Chondrocyte (in vitro differentiated cells): ENCODE measurements at places on chromosomes 3 and 15.

DNA sequence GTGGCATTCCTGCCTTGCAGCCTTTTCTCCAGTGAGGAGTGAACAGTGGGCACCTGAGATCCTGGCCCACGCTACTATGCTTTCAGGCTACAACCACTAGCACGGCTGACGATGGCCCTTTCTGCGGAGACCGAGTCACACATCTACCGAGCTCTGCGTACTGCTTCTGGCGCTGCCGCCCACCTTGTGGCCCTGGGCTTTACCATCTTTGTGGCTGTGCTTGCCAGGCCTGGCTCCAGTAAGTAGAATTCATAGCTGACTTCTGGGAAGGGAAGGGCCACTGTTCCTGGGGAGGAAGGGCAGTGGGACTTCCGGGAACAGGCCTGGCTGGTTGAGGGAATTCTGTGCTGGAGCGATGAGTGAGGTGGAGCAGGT, 648 bp downstream of the CYB561D2 start:
- H3K36me3 ChIP-seq, result peaks cover 8% of the 10 kb centered on the region
- peaks cover 46% of the 10 kb centered on the region for H3K4me1 ChIP-seq
- H3K4me3 ChIP-seq, result peak overlapping the region; percentile 92
- no peak for DNase-seq
- no peaks in the 10 kb centered on the region for H3K27me3 ChIP-seq
- peak overlapping the region; percentile 96 for H3K27ac ChIP-seq

GRCh38 chr3:120797857-120798256, 55.3 kb downstream of the GTF2E1 start:
- no peak overlapping the region for H3K27ac ChIP-seq
- H3K27me3 ChIP-seq, result no peaks in the 10 kb centered on the region
- no peak overlapping the region for H3K4me3 ChIP-seq
- no peak for DNase-seq
- H3K36me3 ChIP-seq, result no peaks in the 10 kb centered on the region

- no peaks in the 10 kb centered on the region for H3K27me3 ChIP-seq
- H3K4me3 ChIP-seq, result peak overlapping the region; percentile 92
- peaks cover 93% of the 10 kb centered on the region for H3K4me1 ChIP-seq
- no peak for DNase-seq
- H3K27ac ChIP-seq, result peak overlapping the region; percentile 98
Observed at GRCh38 chr3:99647081-99647480, 8.7 kb downstream of the COL8A1 start.

DNA sequence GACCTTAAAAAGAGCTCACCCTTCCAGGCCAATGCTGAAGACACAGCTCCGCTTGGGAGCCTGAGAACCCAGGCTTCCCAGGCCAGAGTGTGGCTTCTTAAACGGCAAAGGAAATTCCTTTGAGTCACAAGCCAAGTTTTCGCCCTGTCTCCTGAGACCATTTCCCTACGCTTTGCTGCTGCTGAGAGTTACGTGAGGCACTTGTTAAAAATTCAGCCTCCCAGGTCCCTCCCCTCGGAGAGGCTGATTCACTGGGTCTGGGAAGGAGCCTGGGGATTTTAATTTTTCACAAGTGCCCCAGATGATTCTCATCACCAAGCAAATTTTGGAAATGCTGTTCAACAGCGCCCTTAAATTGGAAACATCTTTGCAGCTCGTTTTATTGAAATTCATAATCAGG, 25.5 kb downstream of the RLBP1 start:
- H3K36me3 ChIP-seq, result peaks cover 23% of the 10 kb centered on the region
- peak overlapping the region; percentile 64 for H3K27ac ChIP-seq
- H3K4me1 ChIP-seq, result peaks cover 24% of the 10 kb centered on the region
- no peaks in the 10 kb centered on the region for H3K27me3 ChIP-seq
- no peak for DNase-seq

- no peak for DNase-seq
- H3K27me3 ChIP-seq, result no peaks in the 10 kb centered on the region
- H3K4me1 ChIP-seq, result peaks cover 70% of the 10 kb centered on the region
Observed at GRCh38 chr15:99712415-99712814, 20.8 kb downstream of the LYSMD4 start.

DNA sequence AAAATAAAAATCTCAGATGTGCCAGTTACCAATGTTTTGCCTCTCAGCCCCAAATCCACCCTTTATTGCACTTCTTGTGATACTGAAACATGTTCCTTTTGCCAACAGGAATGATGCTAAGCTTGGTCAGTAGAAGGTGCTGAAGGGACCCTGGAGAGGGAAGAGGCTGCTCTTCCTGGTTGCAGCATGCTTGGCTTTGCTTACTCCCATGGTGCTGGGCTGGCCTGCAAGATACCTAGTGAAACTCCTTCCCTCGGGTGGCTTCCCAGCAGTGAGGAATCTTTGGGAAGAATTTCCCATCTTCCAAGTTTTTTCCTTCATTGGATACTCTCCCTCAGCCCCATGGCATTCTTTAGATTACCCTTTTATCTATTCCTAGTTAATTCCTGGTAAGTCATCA, 151.8 kb upstream of the TGFBR2 start:
- peaks cover 14% of the 10 kb centered on the region for H3K4me1 ChIP-seq
- H3K27me3 ChIP-seq, result no peaks in the 10 kb centered on the region
- H3K27ac ChIP-seq, result no peak overlapping the region
- H3K36me3 ChIP-seq, result peaks cover 7% of the 10 kb centered on the region
- H3K4me3 ChIP-seq, result no peak overlapping the region
- DNase-seq, result no peak

- H3K27me3 ChIP-seq, result no peaks in the 10 kb centered on the region
- H3K27ac ChIP-seq, result peak overlapping the region; percentile 50
- no peak for DNase-seq
- H3K4me3 ChIP-seq, result no peak overlapping the region
Observed at GRCh38 chr15:82111918-82112317, 66.1 kb upstream of the MEX3B start.

GRCh38 chr3:89246326-89246725, 138.9 kb downstream of the EPHA3 start:
- DNase-seq, result no peak
- H3K36me3 ChIP-seq, result no peaks in the 10 kb centered on the region
- no peaks in the 10 kb centered on the region for H3K27me3 ChIP-seq
- H3K4me1 ChIP-seq, result no peaks in the 10 kb centered on the region
- no peak overlapping the region for H3K4me3 ChIP-seq
- no peak overlapping the region for H3K27ac ChIP-seq

DNA sequence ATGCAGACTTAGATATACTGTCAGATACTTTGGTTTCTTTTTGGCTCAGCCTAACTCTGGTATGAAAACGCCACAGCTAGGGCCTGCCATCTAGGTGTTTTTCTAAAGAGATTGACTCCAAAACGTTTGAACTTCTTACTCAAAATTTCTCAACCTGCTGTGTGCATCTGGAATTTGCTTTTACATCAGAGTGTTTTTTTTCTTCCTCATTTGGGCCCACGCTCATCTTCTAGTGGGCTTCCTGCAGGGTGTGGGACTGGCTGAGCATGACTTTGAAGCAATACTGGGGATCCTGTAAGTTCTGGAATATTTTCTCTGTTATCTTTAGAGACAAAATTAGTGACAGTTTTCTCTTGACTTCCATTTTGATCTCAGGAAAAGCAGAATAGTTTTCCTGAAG, 117.8 kb downstream of the NR1D2 start:
- no peak for DNase-seq
- peaks cover 1% of the 10 kb centered on the region for H3K36me3 ChIP-seq
- H3K4me1 ChIP-seq, result peaks cover 17% of the 10 kb centered on the region
- no peak overlapping the region for H3K27ac ChIP-seq

- no peak for DNase-seq
- peaks cover 3% of the 10 kb centered on the region for H3K36me3 ChIP-seq
- H3K27me3 ChIP-seq, result no peaks in the 10 kb centered on the region
- H3K27ac ChIP-seq, result no peak overlapping the region
- no peaks in the 10 kb centered on the region for H3K4me1 ChIP-seq
Observed at GRCh38 chr3:121871430-121871829, 22.8 kb upstream of the SLC15A2 start.

- no peaks in the 10 kb centered on the region for H3K27me3 ChIP-seq
- no peak overlapping the region for H3K4me3 ChIP-seq
- H3K36me3 ChIP-seq, result no peaks in the 10 kb centered on the region
- no peak overlapping the region for H3K27ac ChIP-seq
Observed at GRCh38 chr15:78325092-78325843, 14.9 kb upstream of the CRABP1 start.

- H3K4me1 ChIP-seq, result no peaks in the 10 kb centered on the region
- no peak overlapping the region for H3K4me3 ChIP-seq
- H3K36me3 ChIP-seq, result no peaks in the 10 kb centered on the region
- DNase-seq, result no peak
- H3K27me3 ChIP-seq, result peaks cover 10% of the 10 kb centered on the region
- H3K27ac ChIP-seq, result no peak overlapping the region
Observed at GRCh38 chr3:38958026-38958720, 93.6 kb downstream of the SCN11A start.

DNA sequence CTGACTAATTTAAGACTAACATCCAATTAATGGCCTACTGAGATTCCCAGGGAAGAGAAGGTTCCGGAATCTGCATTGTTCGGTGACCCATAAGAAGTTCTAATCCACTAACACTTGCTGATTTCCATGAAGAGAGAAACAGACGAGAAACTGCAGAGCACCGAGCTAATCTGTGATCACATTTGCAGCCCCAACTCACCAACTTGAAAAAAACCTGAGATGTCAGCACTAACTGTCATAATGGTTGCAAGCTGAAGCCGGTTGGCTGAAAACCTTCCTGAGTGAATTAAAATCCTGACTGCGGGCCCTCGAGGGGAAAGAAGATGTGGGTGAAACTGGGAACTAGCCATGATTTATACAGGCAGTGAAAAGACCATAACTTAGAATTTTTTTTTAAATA, 204.8 kb upstream of the IGF1R start:
- H3K4me3 ChIP-seq, result no peak overlapping the region
- DNase-seq, result no peak
- H3K27me3 ChIP-seq, result peaks cover 24% of the 10 kb centered on the region
- H3K4me1 ChIP-seq, result peaks cover 16% of the 10 kb centered on the region

- DNase-seq, result no peak
- H3K36me3 ChIP-seq, result peaks cover 2% of the 10 kb centered on the region
- H3K4me1 ChIP-seq, result peaks cover 3% of the 10 kb centered on the region
- no peak overlapping the region for H3K27ac ChIP-seq
- peaks cover 3% of the 10 kb centered on the region for H3K27me3 ChIP-seq
- no peak overlapping the region for H3K4me3 ChIP-seq
Observed at GRCh38 chr15:80635953-80636352, 59.2 kb upstream of the ABHD17C start.

DNA sequence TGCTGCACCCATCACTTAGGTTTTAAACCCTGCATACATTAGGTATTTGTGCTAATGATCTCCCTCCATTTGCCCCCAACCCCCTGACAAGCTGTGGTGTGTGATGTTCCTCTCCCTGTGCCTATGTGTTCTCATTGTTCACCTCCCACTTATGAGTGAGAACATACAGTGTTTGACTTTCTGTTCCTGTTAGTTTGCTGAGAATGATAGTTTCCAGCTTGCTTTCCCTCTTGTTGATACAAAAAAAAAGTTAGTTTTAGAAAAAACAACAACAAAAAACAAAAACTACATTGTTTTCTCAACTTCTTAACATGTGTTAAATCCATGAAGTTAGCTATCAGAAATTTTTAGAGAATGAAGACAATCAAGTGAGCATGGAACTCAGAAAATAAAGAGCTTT, 953.0 kb downstream of the VGLL3 start:
- no peak for DNase-seq
- H3K4me1 ChIP-seq, result no peaks in the 10 kb centered on the region
- peaks cover 6% of the 10 kb centered on the region for H3K27me3 ChIP-seq

DNA sequence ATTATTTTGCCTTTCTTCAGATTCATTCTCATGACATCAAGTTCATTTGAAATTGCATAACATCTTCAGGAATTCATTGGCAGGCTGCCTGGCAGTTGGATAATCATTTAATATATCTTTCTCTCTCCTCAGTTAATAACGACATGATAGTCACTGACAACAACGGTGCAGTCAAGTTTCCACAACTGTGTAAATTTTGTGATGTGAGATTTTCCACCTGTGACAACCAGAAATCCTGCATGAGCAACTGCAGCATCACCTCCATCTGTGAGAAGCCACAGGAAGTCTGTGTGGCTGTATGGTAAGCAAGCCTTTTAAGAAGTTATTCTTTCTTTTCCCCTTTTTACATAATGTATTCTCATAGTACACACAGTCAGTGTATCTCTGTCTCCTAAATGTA, 38.2 kb downstream of the TGFBR2 start:
- no peak for DNase-seq
- peaks cover 41% of the 10 kb centered on the region for H3K4me1 ChIP-seq
- no peaks in the 10 kb centered on the region for H3K27me3 ChIP-seq
- peak overlapping the region; percentile 62 for H3K27ac ChIP-seq
- no peak overlapping the region for H3K4me3 ChIP-seq

DNA sequence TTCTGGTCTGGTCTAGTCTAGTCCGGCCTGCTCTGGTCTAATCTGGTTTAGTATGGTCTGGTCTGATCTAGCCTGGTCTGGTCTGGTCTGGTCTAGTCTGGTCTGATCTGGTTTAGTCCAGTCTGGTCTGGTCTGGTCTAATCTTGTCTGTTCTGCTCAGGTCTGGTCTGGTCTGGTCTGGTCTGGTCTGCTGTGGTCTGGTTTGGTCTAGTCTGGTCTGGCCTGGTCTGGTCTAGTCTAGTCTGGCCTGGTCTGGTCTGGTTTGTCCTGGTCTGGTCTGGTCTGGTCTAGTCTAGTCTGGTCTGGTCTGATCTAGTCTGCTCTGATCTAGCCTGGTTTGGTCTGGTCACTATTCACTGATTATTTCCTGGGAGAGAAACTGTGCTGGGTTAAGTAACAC, 84.1 kb upstream of the PRR23E start:
- DNase-seq, result no peak
- H3K27me3 ChIP-seq, result peaks cover 23% of the 10 kb centered on the region
- H3K4me3 ChIP-seq, result no peak overlapping the region
- H3K27ac ChIP-seq, result no peak overlapping the region

GRCh38 chr15:31367021-31367729, 40.5 kb downstream of the KLF13 start:
- peaks cover 3% of the 10 kb centered on the region for H3K36me3 ChIP-seq
- no peak overlapping the region for H3K4me3 ChIP-seq
- no peak overlapping the region for H3K27ac ChIP-seq

DNA sequence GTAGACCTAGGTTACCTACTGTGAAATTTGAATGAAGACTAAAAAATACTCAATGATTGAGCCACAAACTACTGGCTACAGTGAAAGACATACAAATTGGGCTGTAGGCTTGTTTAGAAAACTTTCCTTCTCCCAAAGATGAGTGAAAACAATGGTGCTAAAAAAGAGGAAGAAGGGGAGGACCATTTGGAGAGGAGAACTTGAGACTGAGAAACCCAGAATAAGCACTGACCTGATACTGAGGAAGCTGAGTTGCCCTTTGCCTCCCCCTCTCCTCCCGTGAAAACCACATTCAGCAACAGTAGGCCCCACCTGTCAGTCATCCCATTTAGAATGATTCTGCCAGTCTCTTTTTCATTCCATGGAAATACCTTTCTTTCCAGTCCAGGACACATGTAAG, 484.0 kb upstream of the TGFBR2 start:
- no peak overlapping the region for H3K27ac ChIP-seq
- peaks cover 4% of the 10 kb centered on the region for H3K36me3 ChIP-seq
- DNase-seq, result no peak
- no peaks in the 10 kb centered on the region for H3K27me3 ChIP-seq
- H3K4me3 ChIP-seq, result no peak overlapping the region
- H3K4me1 ChIP-seq, result no peaks in the 10 kb centered on the region

- DNase-seq, result no peak
- H3K27ac ChIP-seq, result no peak overlapping the region
- H3K4me3 ChIP-seq, result no peak overlapping the region
- peaks cover 3% of the 10 kb centered on the region for H3K4me1 ChIP-seq
- H3K27me3 ChIP-seq, result peaks cover 15% of the 10 kb centered on the region
Observed at GRCh38 chr3:16844791-16845190, 40.0 kb upstream of the PLCL2 start.

GRCh38 chr15:57728436-57728835, 21.9 kb downstream of the POLR2M start:
- H3K4me1 ChIP-seq, result peaks cover 22% of the 10 kb centered on the region
- peaks cover 3% of the 10 kb centered on the region for H3K36me3 ChIP-seq
- no peak for DNase-seq
